Activated CD8-positive, alpha-beta memory T cell treated with anti-CD3 and anti-CD28 coated beads for 1 hour (primary cell): ENCODE measurements at places on chromosomes 12 and 14.
A peak's percentile ranks its signal among the peaks of the same experiment; 100 is the strongest.

DNA sequence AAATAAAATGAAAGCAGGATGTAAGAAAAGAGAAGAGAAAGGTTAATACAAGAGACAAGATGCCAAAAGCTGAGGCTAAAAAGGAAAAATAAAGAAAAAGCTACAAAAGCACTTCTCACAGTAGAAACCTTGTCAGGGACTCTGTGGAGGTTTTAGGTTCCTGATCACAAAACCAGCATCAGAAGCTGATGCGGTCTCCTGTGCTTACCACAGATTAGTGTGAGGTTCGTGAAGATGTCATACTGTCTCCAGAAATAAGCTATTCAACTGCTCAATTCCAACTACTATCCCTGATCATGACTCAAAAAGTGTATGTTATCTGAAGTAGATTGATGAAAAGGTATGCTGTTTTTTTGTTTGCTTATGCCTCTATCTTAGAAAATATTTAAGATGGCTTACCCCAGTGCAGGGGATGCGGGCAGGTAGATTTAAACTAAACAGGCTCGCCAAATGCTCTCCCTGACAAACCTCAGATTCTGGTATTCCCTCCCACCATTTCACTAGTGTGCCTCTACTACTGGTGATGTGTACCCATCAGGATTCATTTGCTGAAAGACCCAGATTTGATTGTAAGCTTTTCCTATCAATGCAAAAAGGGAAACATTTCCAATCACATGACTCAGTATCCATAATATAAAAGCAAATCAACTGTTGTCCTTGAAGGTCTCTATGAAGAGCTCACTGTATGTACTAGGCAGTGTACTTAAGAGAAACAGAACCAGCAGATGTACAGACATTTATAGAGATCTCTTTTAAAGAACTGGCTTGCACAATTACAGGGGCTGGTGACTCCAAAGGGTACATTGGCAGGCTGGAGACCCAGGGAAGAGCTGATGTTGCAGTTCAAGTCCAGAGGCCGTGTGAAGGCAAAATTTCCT is 169.5 kb upstream of the FOXN3 start:
- peak; percentile 20 for DNase-seq

DNA sequence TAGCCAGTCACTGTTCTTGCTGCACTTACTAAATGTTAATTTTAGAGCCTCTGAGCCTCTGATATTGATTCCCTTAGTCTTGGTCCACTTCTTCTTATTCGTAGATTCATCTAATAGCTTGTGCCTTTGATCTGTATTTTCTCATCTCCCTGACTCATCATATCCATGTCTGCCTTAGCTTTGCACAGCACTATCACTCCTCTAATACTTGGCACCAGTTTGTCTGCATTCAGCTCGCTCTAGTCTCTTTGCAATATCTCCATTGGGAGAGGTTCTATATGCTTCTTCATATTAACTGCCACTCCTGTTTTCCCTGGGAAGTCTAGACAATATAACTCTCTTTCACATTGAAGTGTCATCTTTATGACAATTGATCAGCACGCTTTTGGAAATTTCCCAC is 68.5 kb upstream of the CSRP2 start:
- no peak for DNase-seq

GRCh38 chr14:53855127-53855526 is 101.5 kb downstream of the BMP4 start:
- DNase-seq: no peak

GRCh38 chr14:24368562-24369252 is 723 bp downstream of the NFATC4 start:
- DNase-seq: no peak

GRCh38 chr14:100662879-100663760 is 63.6 kb upstream of the DLK1 start:
- peak; percentile 37 for DNase-seq

DNA sequence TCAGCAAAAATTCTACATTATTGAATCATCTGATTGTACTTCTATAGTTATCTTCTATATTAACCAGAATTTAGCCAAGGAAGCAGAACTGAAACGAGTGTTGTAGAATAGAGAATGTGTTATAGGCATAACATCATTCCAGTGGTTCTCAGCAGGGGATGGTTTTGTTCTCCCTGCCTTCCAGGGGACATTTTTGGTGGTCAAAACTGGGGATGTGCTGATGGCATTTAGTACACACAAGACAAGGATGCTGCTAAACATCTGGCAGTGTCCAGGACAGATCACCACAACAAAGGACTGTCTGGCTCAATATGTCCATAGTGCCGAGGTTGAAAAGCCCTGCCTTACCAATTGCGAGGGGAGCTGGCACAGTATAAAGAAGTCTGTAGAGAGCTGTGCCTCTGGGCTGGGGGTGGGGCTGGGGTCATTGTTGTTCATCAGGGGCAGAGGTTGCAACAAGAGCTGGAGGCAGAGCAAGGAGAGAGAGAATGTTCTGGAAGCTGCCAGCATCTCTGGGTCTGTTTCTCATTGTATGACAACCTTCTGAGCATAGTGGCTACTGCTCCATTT is 1472.8 kb downstream of the AACS start:
- DNase-seq: no peak

DNA sequence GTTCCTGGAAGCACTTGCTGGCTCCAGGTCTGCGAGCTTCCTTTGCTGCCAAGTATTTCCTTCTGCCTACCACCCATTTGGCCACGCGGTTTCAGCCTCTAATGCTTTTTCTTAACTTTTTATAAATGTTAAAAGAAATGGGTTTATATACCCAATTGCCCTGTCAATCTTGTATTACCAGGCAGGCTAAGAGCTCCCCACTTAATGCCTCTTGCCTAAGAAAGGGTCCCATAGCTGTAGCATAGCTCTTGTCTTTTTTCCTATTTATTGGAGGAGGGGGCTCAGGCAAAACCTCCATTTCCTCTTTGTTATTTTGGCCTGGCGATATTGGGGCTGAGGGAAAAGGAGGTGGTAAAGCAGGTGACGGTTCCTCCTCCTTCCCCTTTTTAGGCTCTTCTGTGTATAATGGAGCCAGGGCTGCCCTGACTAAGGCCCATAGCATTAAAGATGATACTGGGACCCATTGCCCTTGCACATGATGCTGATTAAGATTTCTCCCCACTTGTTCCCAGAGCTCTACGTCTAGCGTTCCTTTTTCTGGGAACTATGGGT is 21.6 kb upstream of the BLTP3B start:
- no peak for DNase-seq

- no peak for DNase-seq
These were observed 174.2 kb upstream of the CCDC196 start for GRCh38 chr14:66311990-66312389.

- no peak for DNase-seq
These were observed 5.3 kb downstream of the RAB21 start for GRCh38 chr12:71759941-71760340.

DNA sequence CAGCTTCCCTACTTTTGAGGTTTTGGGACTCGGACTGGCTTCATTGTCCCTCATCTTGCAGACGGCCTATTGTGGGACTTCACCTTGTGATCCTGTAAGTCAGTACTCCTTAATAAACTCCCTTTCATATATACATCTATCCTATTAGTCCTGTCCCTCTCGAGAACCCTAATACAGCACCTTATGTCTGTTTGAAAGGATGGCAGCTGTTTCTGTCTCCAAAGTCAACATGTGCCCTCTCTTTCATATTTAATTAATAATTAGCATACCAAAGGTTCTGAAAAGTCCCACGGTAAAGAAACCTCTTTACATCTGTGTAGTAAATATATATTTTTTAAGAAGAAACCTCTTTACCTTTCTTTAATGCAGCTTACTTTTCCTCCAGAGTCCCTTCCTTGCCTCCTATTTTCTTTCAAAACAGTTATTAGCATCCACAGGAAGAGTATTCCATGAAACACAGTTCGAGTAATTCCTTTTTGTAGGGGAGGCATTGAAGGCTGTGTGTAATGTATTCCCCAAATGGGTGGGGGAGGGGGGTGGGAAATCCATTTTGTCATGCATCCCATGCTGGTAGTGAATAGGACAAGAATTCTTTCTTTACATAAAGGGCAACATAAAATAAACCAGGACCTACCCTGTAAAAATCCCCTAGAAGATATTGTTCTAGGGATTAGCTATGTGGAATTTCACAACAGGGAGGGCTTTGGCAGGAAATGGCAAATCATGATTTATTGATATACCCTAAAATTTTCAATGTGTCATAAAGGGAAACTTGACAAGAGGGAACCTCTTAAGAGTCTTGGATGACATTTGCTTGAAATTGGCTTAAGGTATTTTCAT is 241.5 kb downstream of the SUDS3 start:
- no peak for DNase-seq

GRCh38 chr14:41950428-41951151 is 343.9 kb downstream of the LRFN5 start:
- DNase-seq: no peak

DNA sequence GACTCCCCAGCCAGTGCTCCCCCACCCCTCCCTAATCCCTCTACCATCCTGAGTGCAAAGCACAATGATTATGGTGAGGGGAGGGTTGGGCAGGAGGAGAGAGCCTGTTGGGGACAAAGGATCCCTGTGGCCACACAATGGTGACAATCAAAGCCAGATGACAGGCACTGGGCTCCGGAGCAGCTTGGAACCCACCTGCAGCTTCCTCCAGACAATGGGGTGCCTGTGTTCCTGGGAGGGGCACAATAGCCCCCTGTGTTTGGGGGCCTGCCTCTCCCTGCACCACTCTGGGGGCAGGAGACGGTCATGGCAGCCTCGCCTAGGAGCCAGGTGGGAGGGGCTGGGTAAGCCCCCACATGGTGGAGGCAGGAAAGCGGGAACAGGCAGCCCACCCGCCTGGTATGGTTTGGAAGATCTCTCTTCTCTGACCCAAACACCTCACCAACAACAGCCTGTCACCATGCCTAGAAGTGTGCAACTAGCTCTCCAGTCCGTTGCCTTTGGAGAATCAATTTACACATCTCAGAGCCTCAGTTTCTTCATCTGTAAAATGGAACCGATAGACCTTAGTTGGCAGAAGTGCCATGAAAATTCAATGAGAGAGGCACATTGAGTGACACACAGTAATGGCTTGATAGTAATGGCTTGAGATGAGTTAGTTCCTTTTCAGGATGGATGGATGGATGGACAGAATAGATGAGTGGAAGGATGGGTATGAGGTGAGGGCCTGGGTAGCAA is 53.0 kb downstream of the MVK start:
- no peak for DNase-seq

GRCh38 chr12:10867381-10867780 is 16.7 kb downstream of the PRH1 start:
- no peak for DNase-seq

DNA sequence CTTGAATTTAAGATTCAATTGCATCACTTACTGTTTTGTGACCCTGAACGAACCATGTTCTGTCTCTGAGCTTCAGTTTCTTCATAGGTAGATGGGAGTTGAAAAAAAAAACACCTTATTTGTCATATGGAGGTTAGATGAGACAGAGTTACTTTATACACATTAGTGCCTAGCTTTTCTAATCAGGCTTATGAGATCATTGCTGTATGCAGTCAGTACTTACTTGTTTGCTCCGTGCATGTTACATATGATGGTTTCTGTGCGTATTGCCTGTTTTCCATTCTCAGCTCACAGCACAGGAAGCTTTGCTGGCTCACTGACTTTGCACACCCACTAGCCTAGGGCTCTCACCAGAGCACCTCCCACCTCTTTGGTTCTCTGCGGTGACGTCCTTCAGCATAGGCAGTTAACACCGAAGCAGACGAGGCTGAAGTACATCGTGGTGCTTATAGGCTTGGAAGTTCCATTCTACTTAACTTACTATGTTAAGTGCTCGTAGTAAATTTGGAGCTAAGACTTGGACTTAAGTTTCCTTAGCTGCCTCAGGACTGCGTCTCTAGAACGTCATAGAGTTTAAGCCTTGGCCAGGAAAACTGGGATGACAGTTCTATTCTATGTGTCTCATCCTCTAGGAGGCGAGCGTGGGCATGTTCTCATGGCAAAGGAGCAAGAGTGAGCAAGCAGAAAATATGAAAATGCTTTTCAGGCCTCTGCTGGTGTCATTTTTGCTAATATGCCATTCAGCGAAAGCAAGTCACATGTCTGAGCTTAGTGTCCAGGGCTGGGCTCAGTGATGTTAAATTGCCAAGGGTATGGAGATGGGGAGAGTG is 57.3 kb downstream of the NRXN3 start:
- no peak for DNase-seq

- DNase-seq: no peak
These were observed 30.3 kb downstream of the TPCN1 start for GRCh38 chr12:113251404-113252070.

GRCh38 chr14:58732387-58732786 is 94.6 kb downstream of the DACT1 start:
- DNase-seq: no peak

DNA sequence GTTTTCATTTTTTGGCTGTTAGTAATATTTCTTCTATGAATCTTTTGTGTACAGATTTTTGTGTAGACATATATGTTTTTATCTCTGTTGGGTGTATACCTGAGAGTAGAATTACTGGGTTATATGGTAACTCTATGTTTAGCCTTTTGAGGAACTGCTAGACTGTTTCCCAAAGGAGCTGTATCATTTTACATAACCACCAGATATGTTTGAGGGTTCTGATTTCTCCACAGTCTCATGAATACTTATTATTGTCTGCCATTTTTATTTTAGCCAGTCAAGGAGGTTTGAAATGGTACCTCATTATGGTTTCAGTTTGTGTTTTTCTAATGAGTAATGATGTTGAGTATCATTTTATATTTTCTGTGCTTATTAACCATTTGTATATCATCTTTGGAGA is 1.9 kb downstream of the PCNX4 start:
- no peak for DNase-seq

GRCh38 chr14:96792591-96792990 is 4.6 kb upstream of the VRK1 start:
- DNase-seq: no peak

DNA sequence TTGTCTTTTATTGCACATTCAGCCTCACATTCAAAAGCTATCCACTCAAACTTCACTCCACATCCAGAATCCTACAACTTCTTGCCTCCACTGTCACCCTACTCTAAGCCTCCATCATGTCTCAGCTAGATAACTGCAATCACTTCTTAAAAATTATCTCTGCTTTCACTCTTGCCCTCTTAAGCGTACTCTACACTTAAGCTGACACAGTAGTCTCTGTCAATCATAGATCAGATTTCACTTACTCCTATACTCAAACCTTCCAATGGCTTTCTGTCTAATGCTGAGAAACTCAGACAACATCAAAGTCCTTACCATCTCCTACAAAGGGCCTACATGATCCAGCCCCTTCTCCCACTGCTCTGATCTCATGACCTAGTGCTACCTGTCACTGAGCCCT is 304.1 kb downstream of the ITPR2 start:
- no peak for DNase-seq

- no peak for DNase-seq
These were observed 4.3 kb upstream of the AQP6 start for GRCh38 chr12:49968471-49968870.

- no peak for DNase-seq
These were observed 1.1 kb downstream of the SERPINA1 start for GRCh38 chr14:94387051-94388026.

DNA sequence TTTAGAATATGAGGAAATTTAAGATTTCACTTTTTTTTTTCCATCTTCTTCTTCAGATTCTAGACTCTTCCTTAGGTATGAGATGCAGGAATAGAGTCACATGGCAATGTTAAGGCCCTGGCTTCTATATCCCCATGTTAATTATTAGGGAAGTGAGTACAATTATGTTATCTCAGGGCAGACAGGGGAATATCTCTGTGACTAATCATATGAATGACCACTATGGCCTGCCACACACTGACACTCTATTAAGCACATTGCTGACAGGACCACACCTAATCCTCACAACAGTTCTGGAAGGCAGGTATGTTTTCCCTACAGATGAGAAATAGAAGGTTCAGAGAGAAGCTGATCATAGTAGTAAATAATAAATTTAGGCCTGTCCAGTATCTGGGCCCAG is 69.4 kb upstream of the PTPRQ start:
- DNase-seq: no peak
